ENCODE measurements at places on chromosomes 7 and 10. TPM values are rescaled to one million over a fixed set of nuclear protein-coding genes. Genes with fewer than 3 reads are reported as not detected.
A peak's percentile ranks its signal among the peaks of the same experiment; 100 is the strongest.

Gene ZNF853
- not detected for total RNA-seq

Gene MMD2
- not detected for total RNA-seq

DNA sequence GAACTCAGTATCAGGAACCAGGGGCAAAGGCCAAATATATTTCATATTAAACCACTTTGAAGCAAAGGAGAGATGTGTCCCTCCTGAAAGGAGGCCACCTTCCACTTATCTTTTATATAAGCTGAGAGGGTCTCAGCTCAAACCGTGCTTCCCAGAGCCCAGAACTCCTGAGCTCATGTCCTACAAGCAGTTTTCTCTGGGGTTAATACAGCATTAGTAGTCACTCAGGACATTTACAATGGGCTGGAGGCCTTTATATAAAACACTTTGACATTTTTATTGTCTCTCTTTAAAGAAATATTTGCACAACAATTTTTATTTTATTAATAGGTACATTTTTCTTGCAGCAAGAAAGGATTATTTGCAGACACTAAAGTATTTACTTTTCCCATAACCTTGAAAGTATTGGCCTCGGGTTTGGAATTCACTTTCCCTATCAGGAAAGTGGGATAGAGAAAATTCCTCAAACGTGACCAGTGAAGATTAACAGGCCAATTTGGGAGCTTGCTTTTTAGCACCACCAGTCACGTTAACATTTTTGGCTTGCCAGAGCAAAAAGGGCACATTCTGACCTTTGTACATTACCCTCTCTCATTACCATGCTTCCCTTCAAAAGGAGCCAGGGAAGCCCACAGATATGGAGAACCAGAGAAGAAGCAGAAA, 464.9 kb upstream of the NRP1 start:
- DNase-seq: no peak
- no peaks in the 10 kb centered on the region for H3K27me3 ChIP-seq
- no peak overlapping the region for H3K27ac ChIP-seq
- H3K4me1 ChIP-seq: no peaks in the 10 kb centered on the region
- H3K4me3 ChIP-seq: no peak overlapping the region

- H3K27me3 ChIP-seq: no peaks in the 10 kb centered on the region
Measured at GRCh38 chr7:92722541-92722940, 113.8 kb downstream of the CDK6 start.

Gene NYAP1
- total RNA-seq: 0.82 TPM

Gene RARRES2
- 1.8 TPM for total RNA-seq

DNA sequence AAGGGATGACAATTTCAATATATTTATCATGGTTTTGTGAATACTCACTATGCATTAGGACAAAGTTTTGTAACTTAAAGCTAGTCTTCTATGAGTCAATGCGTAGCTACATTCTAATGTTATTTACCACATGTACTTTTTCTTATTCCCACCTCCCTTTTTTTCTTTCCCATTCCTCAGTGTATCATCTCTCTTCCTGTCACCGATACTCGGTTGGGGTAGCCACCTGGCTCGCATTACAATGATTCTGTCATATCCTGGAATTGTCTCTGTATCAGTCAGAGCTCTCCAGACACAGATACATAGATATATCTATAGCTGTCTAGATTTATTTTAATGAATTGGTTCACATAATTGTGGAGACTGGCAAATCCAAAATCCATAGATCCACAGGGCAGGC, 9.8 kb upstream of the RALA start:
- DNase-seq: no peak
- H3K27ac ChIP-seq: no peak overlapping the region
- H3K4me3 ChIP-seq: no peak overlapping the region

- DNase-seq: no peak
- no peak overlapping the region for H3K27ac ChIP-seq
- no peaks in the 10 kb centered on the region for H3K4me1 ChIP-seq
- H3K36me3 ChIP-seq: no peaks in the 10 kb centered on the region
Measured at GRCh38 chr10:102009801-102010425, 46.1 kb downstream of the ARMH3 start.

DNA sequence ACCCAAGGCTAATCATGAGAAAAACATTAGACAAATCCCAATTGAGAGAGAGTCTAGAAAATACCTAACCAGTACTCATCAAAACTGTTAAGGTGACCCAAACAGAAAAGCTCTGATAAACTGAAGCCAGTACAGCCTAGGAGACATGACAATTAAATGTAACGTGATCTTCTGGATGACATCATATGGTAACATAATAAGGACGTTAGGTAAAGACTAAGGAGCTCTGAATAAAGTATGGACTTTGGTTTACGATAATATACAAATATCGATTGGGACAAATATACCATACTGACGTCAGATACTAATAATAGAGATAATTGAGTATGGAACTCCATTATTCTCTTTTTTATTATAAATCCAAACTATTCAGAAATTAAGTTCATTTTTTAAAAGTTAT, 561.1 kb upstream of the STEAP1 start:
- DNase-seq: no peak
- H3K27ac ChIP-seq: no peak overlapping the region
- no peaks in the 10 kb centered on the region for H3K4me1 ChIP-seq
- H3K27me3 ChIP-seq: no peaks in the 10 kb centered on the region
- H3K36me3 ChIP-seq: no peaks in the 10 kb centered on the region
- H3K4me3 ChIP-seq: no peak overlapping the region

Gene STAM
- 26.7 TPM for total RNA-seq

Gene MRC1
- total RNA-seq: 0.18 TPM

DNA sequence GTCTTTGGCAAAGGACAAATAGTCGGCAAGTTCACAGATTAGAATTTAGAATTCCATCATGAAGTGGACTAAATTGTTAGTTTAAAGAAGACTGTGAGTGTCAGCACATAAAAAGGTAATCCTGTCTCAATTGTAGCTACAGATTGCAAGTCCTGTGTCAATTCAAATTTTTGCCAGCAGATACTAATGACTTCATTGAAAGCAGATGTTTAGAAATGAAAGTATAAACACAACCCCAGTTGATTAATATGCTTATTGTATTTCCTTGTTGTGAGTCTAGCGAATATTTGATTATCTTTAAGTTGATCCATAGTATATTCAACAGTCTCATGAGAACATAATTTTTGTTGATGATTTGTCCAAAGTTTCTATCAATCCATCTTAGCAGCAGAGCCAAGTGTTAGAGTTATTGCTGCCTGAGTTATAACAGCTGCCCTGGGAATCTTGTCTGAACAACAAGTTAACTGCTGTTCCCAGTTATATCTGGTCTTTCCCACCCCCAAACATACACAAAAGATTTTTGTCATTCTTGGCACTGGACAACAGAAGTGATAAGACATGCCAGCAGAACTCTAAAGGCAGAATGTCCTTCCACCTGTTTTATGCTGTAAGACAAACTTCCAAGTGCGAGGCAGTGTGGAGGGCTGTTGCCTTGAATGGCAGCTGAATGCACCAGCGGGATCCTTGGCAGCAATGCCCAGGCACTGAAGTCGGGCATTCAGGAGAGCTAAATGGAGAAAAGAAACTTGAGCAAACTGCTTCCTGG, 21.3 kb upstream of the HERPUD2 start:
- H3K27ac ChIP-seq: no peak overlapping the region
- no peaks in the 10 kb centered on the region for H3K4me1 ChIP-seq
- DNase-seq: no peak
- H3K4me3 ChIP-seq: no peak overlapping the region

DNA sequence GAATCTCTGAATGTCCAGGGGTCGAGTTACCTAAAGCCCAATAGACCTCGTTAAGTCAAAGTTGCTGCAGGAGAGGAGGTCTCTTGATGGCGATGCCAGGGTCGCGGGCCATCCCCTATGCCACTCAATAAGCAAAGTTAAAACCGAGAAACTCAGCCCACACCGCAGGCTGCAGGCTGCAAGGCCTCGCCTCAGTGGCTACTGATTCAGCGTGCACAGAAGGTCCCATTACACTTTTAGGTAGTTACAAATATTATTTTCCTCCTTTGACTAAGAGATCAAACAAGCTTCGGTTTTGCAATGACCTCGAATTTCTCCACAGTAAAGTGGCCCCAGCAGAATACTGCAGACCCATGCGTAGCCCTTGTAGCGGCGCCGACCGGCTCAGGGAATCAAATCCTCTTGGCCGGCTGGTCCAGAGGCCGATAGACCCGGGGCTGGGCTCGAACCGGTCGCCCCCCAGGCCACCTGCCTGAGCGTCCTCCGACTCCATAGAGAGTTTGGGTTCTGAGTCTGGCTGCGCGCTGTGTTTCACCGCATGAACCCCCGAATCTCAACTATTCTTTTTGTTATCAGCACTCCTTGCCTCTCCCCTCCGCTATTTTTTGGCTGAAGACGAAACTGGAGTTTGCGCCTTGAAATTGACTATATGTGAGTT, 2.3 kb downstream of the C1QL3 start:
- DNase-seq: no peak
- no peak overlapping the region for H3K27ac ChIP-seq
- H3K27me3 ChIP-seq: no peaks in the 10 kb centered on the region
- no peaks in the 10 kb centered on the region for H3K36me3 ChIP-seq

Gene LRRTM3
- total RNA-seq: not detected

- H3K27me3 ChIP-seq: no peaks in the 10 kb centered on the region
- no peak overlapping the region for H3K27ac ChIP-seq
- no peak for DNase-seq
- no peak overlapping the region for H3K4me3 ChIP-seq
- H3K36me3 ChIP-seq: peaks cover 96% of the 10 kb centered on the region
Measured at GRCh38 chr10:5743736-5744135, 59.1 kb downstream of the TASOR2 start.

DNA sequence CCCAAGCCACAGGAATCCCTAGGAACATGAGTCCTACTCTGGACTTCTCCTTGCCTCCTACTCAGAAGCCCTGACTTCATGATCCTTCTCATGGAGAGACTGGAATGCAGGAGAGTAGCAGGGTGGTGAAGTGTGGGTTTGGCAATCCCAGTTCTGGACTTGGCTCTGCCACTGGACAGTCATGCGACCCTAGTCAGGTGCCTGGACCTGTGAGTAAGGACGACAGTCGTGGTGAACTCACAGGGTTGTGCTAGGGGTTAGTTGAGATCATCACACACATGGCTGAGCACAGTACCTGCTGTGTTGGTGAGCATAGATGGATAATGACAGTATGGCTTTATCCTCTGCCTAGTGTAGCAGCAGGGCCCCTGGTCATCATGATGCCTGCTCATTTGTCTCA, 117.9 kb downstream of the LRRC18 start:
- H3K27ac ChIP-seq: no peak overlapping the region
- no peaks in the 10 kb centered on the region for H3K4me1 ChIP-seq
- peaks cover 59% of the 10 kb centered on the region for H3K27me3 ChIP-seq
- H3K36me3 ChIP-seq: no peaks in the 10 kb centered on the region
- DNase-seq: no peak

GRCh38 chr10:36236931-36237330, 594.8 kb upstream of the FZD8 start:
- no peaks in the 10 kb centered on the region for H3K4me1 ChIP-seq
- H3K36me3 ChIP-seq: no peaks in the 10 kb centered on the region
- H3K27ac ChIP-seq: no peak overlapping the region
- H3K4me3 ChIP-seq: no peak overlapping the region
- H3K27me3 ChIP-seq: no peaks in the 10 kb centered on the region

DNA sequence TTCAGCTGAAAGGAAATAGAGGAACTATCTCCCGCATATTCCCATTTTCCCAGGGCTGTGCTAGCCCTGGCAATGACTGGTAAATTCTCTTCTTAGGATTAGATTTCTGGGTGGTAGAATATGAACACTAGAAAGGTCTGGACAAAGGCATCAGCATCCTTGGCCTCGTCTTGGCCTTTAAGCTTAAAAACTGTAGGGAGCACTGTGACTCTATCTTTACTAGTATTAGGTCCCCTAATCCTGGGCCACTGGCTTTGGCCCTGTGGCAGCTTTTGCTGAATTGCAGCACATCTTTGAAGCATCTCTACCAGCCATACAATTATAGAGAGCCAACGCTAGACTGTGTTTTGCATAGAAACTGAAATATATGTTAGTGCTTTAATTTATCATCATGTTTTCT, 41.5 kb upstream of the EBLN1 start:
- H3K4me3 ChIP-seq: no peak overlapping the region
- no peaks in the 10 kb centered on the region for H3K36me3 ChIP-seq
- no peak for DNase-seq
- H3K27me3 ChIP-seq: no peaks in the 10 kb centered on the region
- H3K4me1 ChIP-seq: no peaks in the 10 kb centered on the region

DNA sequence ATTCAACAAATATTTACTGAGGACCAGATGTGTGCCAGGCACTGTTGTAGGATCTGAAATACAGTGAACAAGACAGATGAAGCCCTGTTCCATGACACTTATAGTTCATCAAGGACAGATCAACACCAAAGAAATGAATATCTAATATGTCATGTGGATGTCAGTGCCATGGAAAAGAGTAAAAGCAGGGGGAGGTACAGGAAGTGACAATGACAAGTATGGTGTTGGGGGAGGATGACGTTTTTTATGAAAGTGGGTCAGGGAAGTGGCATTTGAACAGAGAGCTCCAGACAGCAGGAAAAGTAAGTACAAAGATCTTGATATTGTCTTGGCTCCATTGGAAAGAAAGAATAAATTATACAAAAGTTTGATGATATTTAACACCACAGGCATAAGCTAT, 7.0 kb upstream of the SFMBT2 start:
- no peak overlapping the region for H3K27ac ChIP-seq
- H3K36me3 ChIP-seq: no peaks in the 10 kb centered on the region
- H3K4me1 ChIP-seq: no peaks in the 10 kb centered on the region
- no peak for DNase-seq
- H3K4me3 ChIP-seq: no peak overlapping the region
- peaks cover 7% of the 10 kb centered on the region for H3K27me3 ChIP-seq

GRCh38 chr7:140672382-140673062, at the start of gene ADCK2:
Gene ADCK2, plus strand, starts transcription at chr7:140672945. Its CDS starts 386 bp downstream, at chr7:140673331.
- peak; percentile 99 for DNase-seq
- H3K36me3 ChIP-seq: no peaks in the 10 kb centered on the region
- H3K27ac ChIP-seq: peak within 1 kb of the TSS; percentile 57

DNA sequence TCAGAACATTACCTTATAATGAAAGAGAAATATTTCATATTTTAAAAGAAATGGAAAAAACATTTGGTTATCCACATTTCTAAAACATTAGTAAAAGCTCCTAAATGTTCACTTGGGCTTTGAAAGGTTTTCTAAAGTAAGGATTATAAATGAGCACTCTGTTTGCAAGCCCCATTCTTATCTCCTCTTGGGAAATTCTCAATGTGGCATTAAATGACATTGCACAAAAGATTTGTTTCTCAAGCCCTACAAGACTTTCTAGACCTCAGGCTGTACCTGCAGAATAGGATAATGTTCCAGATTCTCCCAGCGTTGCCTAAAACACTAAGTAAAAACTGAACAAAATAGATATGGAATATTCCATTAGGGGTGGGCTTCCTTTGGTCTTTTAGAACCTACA, 658.0 kb upstream of the FOXK1 start:
- no peaks in the 10 kb centered on the region for H3K4me1 ChIP-seq
- no peak overlapping the region for H3K4me3 ChIP-seq
- H3K36me3 ChIP-seq: no peaks in the 10 kb centered on the region
- peaks cover 35% of the 10 kb centered on the region for H3K27me3 ChIP-seq
- no peak overlapping the region for H3K27ac ChIP-seq

Gene MBL2
- total RNA-seq: not detected

- no peak overlapping the region for H3K4me3 ChIP-seq
- peaks cover 45% of the 10 kb centered on the region for H3K27me3 ChIP-seq
- DNase-seq: no peak
- no peak overlapping the region for H3K27ac ChIP-seq
- peaks cover 14% of the 10 kb centered on the region for H3K4me1 ChIP-seq
Measured at GRCh38 chr7:44292420-44292817, 33.0 kb downstream of the CAMK2B start.

Gene SRGN
- total RNA-seq: 173 TPM

Gene CTTNBP2
- not detected for total RNA-seq

GRCh38 chr10:70493660-70494234, 15.2 kb downstream of the PALD1 start:
- no peak for DNase-seq
- no peak overlapping the region for H3K4me3 ChIP-seq
- H3K36me3 ChIP-seq: no peaks in the 10 kb centered on the region
- peaks cover 5% of the 10 kb centered on the region for H3K4me1 ChIP-seq

Gene TAS2R3
- total RNA-seq: 1.2 TPM
